Stimulated activated CD8-positive, alpha-beta memory T cell treated with anti-CD3 and anti-CD28 coated beads, Interleukin-7, amount 100 ng/mL, for 1 hour (primary cell): ENCODE measurements at places on chromosomes 7 and 10.

DNA sequence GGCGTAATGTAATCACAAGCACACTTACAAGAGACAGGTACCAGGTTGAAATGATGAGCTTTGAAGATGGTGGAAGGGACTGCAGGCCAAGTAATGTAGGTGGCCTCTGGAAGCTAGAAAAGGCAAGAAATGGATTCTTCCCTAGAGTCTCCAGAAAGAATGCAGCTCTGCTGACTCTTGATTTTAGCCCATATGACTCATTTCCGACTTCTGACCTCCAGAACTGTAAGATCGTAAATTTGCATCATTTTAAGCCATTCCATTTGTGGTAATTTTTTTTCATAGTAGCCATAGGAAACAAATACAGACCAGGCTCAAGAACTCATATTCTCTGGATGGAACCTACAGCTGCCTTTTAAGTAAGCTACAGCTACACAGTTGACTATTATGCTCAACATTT, 315.5 kb downstream of the MAGI2 start:
- no peak for DNase-seq

GRCh38 chr7:51316262-51316665, 345 bp downstream of the COBL start:
- no peak for DNase-seq

DNA sequence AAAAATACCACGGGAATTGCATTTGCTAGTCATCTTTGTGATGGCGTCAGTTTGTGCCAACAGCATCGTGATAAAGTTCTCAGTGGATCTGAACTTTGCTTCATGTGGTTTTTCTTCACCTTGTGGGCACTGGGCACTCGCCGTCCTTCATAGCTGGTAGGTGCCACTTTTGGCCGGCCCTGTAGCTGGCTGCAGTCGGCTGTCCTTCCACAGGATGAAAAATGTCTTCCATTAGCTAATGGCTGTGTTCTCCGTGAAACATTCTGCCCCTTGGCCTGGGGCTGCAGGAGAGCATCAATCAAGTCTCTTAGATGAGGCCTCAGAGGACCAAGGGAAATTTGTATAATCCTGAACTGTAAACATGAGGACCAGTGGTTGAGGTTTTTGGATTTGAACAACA, 145.3 kb downstream of the DYNC1I1 start:
- DNase-seq, result no peak

GRCh38 chr10:124588736-124589490, 127.3 kb downstream of the LHPP start:
- DNase-seq, result no peak

GRCh38 chr10:103803941-103804340, 51.4 kb downstream of the SH3PXD2A start:
- DNase-seq, result no peak

DNA sequence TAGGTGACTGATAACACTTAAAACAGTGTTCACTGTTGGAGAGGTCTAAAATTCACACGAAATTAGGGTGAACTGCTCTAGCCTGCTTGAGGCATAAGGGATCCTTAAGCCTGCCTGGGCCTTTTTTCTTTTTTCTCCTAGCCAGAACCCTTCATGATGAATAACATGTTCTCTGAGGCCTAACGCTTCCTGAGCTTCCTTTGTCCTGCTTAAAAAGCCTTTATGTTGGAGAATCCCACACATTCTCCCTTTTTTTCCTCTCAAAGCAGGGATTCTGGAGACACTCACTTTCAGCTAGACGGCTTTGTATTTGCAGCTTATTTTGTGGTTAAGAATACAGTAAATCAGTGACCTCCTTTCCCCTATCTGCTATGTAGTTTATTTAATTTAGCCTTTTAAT, 354.7 kb upstream of the PHF14 start:
- no peak for DNase-seq

GRCh38 chr7:112546723-112547513, 66.1 kb downstream of the LSMEM1 start:
- no peak for DNase-seq

DNA sequence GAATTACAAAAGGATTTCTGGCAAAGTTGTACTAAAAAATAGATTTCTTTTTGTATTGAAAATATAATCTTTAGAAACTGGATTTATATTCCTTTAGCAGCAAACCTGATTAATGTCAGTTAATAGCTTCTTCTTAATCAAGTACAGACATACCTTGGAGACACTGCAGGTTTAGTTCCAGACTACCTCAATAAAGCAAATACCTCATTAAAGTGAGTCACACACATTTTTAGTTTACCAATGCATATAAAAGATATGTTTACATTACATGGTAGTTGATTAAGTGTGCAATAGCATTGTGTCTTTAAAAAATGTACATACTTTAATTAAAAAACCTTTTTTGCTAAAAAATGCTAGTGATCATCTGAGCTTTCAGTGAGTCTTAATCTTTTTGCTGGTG, 215.0 kb downstream of the BICC1 start:
- no peak for DNase-seq

DNA sequence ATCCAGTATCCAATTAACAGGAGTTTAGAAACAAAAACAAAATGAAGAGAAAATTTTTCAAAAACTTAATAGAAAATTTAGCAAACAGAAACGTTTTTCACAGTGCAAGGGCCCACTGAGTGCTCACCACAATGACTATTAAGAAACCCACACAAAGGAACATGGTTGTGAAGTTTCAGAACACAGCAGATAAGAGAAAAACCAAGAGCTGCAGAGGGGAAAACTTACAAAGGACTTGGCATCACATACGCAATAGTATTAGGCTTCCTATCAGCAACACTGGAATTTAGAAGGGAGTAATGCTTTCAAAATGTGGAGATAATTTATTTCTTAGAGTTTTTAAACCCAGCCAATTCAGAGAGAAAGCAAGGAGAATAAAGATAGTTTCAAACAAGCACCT, 1.7 kb upstream of the C7orf25 start:
- DNase-seq, result no peak

DNA sequence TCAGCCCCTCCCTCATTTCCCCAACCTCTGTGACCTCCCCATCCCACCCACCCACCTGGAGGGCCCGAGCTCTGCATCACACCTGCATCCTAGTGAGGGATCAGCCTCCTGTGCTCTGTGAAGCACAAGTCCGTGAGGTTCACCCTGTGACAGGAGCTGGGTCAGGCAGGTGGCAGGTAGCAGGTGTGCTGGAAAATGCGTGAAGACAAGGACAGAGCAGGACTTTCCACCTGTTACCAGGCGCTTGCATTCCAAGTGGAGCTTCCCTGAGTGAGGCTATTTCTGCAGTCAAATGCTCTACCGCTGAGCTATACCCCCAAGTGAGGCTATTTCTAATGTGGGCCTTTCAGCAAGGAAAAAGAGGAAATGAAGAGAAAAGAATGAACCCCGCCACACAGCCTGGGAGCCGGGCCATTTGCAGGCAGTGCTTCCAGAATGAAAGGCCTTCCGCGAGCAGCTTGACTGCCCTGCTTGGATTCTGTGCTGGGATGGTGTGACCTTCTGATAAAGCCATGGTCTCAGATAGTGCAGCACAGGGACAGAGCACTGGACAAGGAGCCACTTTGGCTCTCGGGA, 13.3 kb upstream of the CPXM2 start:
- no peak for DNase-seq

GRCh38 chr10:30979956-30980355, 51.7 kb downstream of the ZNF438 start:
- DNase-seq, result no peak

- DNase-seq, result peak; percentile 58
These were observed 11.8 kb upstream of the DRGX start for GRCh38 chr10:49407552-49408137.

- peak; percentile 11 for DNase-seq
These were observed at the start of gene ANKRD2 for GRCh38 chr10:97572214-97572989. TSS of gene ANKRD2 (plus strand) at chr10:97572779. CDS start at chr10:97572789, 10 bp downstream.
